ENCODE measurements at places on chromosomes 6 and 20. TPM values are rescaled to one million over a fixed set of nuclear protein-coding genes. Genes with fewer than 3 reads are reported as not detected.
A peak's percentile ranks its signal among the peaks of the same experiment; 100 is the strongest.

Gene PNLDC1
- total RNA-seq, result 0.27 TPM

Gene ZNF334
- total RNA-seq, result 4.7 TPM

Gene RIN2
- total RNA-seq, result 101 TPM

Gene PACRG
- total RNA-seq, result 5.5 TPM

Gene FAM209A
- total RNA-seq, result 0.71 TPM

Gene LHFPL5
- total RNA-seq, result not detected

Gene MOCS1
- total RNA-seq, result 22.9 TPM

Gene NRSN1
- not detected for total RNA-seq

- H3K27me3 ChIP-seq, result no peaks in the 10 kb centered on the region
- H3K36me3 ChIP-seq, result no peaks in the 10 kb centered on the region
- H3K4me1 ChIP-seq, result no peaks in the 10 kb centered on the region
- DNase-seq, result no peak
These were observed 738.6 kb upstream of the ADGRB3 start for GRCh38 chr6:67896476-67896875.

GRCh38 chr6:124684621-124685020 lies 277.6 kb upstream of the RNF217 start:
- no peaks in the 10 kb centered on the region for H3K36me3 ChIP-seq
- no peak for DNase-seq
- no peaks in the 10 kb centered on the region for H3K27me3 ChIP-seq
- no peak overlapping the region for H3K27ac ChIP-seq
- no peak overlapping the region for H3K4me3 ChIP-seq

DNA sequence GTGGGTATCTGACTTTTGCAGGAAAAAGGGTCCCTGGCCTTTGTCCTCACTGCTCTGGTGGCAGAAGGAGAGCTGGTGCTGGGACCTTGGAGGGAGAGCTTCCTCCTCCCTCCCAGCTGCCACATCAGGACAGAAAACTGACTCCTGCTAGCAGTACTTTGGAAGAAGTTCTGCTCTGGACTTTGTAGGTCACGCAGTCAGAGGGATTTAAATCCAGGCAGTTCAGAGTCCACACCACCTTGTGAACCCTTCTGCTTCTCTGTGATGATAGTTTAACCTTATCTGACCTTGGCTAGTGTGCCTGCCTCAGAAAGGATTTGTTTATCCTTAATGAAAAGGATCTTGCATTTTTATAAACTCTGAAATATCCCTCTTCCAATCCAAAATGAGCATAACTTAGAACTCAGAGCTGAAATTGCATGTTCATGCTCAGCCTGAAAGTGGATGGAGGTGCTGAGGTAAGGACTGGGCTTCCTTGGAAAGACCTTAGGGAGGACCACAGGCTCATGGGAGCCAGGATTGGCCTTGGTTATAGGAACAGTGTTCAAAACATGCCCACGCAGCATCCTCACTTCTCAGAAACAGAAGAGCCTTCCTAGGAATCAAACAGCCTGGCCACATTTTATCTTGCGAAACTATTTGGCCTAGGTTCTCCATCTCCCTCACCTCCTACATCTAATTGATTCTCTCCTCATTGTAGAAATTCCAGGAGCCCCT lies 123.9 kb upstream of the SASH1 start:
- no peaks in the 10 kb centered on the region for H3K27me3 ChIP-seq
- no peak overlapping the region for H3K4me3 ChIP-seq
- peaks cover 12% of the 10 kb centered on the region for H3K4me1 ChIP-seq
- peak overlapping the region; percentile 49 for H3K27ac ChIP-seq
- no peak for DNase-seq
- no peaks in the 10 kb centered on the region for H3K36me3 ChIP-seq

DNA sequence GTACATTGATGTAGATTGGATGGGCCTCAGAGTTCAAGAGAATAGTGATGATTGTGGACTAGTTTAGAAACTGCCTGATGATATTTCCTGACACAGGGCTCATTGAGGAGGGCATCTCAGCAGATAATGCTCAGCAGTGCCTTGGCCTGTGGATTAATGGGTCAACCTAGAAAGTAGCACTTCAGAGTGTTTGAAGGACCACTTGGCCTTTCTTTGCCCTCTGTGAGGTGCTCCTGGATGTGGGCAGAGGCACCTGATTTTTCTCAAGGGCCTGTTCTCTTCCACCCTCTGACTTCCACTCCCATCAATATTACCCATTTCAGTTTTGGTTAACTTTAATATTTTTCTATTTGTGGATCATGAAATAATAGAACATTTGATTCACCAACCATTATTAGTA lies 270.6 kb upstream of the BMP2 start:
- H3K4me3 ChIP-seq, result no peak overlapping the region
- DNase-seq, result no peak
- no peaks in the 10 kb centered on the region for H3K4me1 ChIP-seq
- H3K27me3 ChIP-seq, result no peaks in the 10 kb centered on the region
- no peaks in the 10 kb centered on the region for H3K36me3 ChIP-seq

- no peaks in the 10 kb centered on the region for H3K27me3 ChIP-seq
- no peak overlapping the region for H3K4me3 ChIP-seq
- no peak for DNase-seq
These were observed 80.2 kb downstream of the PLCB4 start for GRCh38 chr20:9149087-9149486.

GRCh38 chr6:136720045-136720770 lies 72.1 kb downstream of the MAP3K5 start:
- H3K27ac ChIP-seq, result no peak overlapping the region
- H3K36me3 ChIP-seq, result no peaks in the 10 kb centered on the region
- H3K4me1 ChIP-seq, result peaks cover 38% of the 10 kb centered on the region
- H3K4me3 ChIP-seq, result no peak overlapping the region
- DNase-seq, result no peak

GRCh38 chr6:118895261-118895560 lies 1.3 kb downstream of the ASF1A start:
- peak overlapping the region; percentile 95 for H3K4me3 ChIP-seq
- no peak for DNase-seq
- H3K36me3 ChIP-seq, result no peaks in the 10 kb centered on the region
- peak overlapping the region; percentile 97 for H3K27ac ChIP-seq
- peaks cover 70% of the 10 kb centered on the region for H3K4me1 ChIP-seq

DNA sequence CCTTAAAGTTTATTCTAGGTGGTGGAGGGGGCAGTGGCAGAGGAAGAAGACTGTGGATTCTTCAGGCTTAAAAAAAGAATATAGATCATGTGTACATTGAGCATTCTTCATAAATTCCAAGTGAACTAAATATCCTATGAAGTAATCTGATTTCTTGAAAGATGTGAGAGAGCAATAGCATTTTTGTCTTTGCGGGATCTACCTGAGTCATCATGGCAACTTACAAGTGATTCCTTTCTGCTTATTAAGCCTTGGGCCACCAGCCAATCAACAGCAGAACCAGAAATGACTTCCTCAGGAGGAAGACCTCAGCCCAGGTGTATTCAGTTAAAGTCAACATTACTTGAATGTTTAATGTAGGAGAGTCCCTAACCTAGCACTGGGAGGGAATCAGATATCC lies 756.9 kb downstream of the TFAP2A start:
- H3K4me3 ChIP-seq, result no peak overlapping the region
- DNase-seq, result no peak
- no peak overlapping the region for H3K27ac ChIP-seq
- H3K36me3 ChIP-seq, result no peaks in the 10 kb centered on the region

- no peak overlapping the region for H3K4me3 ChIP-seq
- no peaks in the 10 kb centered on the region for H3K36me3 ChIP-seq
- no peak for DNase-seq
- no peak overlapping the region for H3K27ac ChIP-seq
- no peaks in the 10 kb centered on the region for H3K4me1 ChIP-seq
These were observed 80.4 kb upstream of the PDE10A start for GRCh38 chr6:165743366-165743898.

DNA sequence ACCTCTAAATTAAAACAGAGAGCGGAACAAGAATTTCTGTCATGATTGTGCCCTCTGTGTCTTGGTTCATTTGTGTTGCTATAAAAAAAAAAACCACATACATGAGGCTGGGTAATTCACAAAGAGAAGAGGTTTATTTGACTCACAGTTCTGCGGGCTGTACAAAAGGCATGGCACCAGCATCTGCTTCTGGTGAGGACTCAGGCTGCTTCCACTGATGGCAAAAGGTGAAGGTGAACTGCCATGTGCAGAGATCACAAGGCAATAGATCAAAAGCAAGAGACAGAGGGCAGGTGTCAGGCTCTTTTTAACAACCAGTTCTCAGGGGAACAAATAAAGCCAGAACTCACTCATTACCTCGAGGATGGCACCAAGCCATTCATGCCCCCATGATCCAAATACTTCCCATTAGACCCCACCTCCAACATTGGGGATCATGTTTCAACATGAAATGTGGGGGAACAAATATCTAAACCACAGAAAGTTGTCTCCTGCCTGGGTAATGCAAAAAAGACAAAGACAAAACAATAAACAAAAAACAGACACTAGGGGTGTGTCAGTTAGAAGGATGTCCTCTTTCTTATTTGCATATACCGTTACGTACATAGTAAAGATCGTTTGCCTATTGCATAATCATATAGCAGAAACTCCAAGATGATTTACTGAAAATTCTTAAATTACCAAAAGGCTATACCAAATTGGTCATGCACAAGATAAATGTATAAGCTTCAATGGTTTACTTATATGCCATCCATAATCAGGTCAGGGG lies 17.0 kb downstream of the SERPINB9 start:
- H3K27ac ChIP-seq, result no peak overlapping the region
- no peaks in the 10 kb centered on the region for H3K27me3 ChIP-seq
- H3K4me1 ChIP-seq, result peaks cover 5% of the 10 kb centered on the region

GRCh38 chr6:137926207-137926731 lies 59.2 kb downstream of the TNFAIP3 start:
- no peaks in the 10 kb centered on the region for H3K36me3 ChIP-seq
- H3K4me1 ChIP-seq, result peaks cover 30% of the 10 kb centered on the region
- no peak for DNase-seq

- no peaks in the 10 kb centered on the region for H3K4me1 ChIP-seq
- no peaks in the 10 kb centered on the region for H3K27me3 ChIP-seq
- H3K36me3 ChIP-seq, result no peaks in the 10 kb centered on the region
- H3K27ac ChIP-seq, result no peak overlapping the region
- DNase-seq, result no peak
- no peak overlapping the region for H3K4me3 ChIP-seq
These were observed 88.3 kb upstream of the SLC22A23 start for GRCh38 chr6:3545156-3545555.

DNA sequence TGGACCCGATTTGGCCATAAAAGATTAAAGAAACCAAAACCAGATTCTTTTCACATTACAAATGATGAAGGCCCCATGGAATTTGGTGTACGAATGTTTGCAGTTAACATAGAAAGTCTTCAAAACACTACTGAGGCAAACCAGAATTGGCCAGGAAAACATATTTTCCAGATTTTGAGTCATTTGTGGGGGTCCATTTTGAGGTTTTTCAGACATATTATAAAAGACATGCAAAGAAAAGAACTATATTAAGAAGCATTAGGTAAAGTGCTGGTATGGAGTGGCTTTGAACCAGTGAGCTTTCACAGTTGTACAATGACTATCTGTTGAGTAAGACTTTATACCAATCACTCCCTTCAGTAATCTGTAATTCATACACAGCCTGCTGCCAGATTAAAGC lies 168.9 kb upstream of the COL21A1 start:
- H3K4me1 ChIP-seq, result no peaks in the 10 kb centered on the region
- no peak overlapping the region for H3K27ac ChIP-seq
- no peaks in the 10 kb centered on the region for H3K36me3 ChIP-seq

DNA sequence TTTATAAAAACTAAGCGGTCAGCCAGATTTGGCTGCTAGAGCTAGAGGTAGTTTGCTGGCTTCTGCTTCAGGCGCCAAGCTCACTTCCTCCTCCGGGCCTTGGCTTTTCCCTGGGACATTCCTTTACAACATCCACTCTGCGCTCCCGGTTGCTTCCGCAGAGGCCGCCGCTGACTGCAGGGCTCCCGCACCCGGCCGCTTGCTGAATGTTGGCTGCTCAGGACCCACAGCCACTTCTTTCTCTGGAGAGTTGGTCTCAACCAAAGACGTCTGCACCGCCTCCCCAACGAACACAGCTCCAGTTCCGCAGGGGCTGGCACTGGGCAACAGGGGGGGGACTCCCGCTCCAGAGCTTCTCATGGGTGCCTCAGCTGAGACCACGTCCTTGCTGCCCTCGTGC lies 282.8 kb downstream of the TFAP2C start:
- no peaks in the 10 kb centered on the region for H3K4me1 ChIP-seq
- H3K27me3 ChIP-seq, result peaks cover 19% of the 10 kb centered on the region
- H3K27ac ChIP-seq, result no peak overlapping the region
- no peak for DNase-seq
- H3K4me3 ChIP-seq, result no peak overlapping the region

GRCh38 chr20:31695849-31696804 lies 26.5 kb downstream of the BCL2L1 start:
- no peaks in the 10 kb centered on the region for H3K27me3 ChIP-seq
- H3K27ac ChIP-seq, result peak overlapping the region; percentile 69
- no peak overlapping the region for H3K4me3 ChIP-seq

DNA sequence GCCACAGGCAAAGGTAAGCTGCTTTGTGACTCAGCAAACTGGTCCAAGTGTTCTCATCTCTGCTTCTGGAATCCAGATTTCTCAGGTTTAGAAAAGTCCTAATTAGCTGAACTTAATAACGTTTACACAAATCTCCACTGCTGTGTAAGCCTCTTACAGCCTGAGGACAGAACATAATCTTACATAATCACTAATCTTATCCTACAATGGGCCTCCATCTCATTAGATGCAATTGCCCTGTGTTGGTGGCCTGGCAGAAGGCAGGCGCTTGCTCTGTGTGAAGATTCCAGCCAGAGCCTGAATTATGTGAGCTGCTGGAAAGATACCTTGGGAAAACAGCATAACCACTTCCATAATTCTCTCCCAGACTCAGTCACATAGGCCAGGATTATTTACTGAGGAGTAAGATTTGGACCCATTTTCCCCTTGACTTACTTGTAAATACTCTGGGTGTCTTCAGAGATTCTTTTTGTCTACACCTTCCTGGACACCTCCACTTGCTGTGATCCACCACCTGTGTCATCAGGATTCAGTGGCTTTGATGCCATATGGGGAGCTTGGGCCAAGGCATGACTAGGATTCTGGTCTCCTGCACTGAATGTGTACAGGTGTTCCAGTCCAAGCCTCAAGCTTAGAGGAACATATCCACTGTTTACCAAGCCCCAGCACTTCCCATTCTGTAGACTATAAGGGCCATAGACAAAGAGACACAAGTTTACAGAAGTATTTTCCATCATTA lies 104.4 kb downstream of the C6orf118 start:
- no peak overlapping the region for H3K4me3 ChIP-seq
- no peaks in the 10 kb centered on the region for H3K27me3 ChIP-seq
- no peak for DNase-seq
- H3K36me3 ChIP-seq, result no peaks in the 10 kb centered on the region
- no peak overlapping the region for H3K27ac ChIP-seq

GRCh38 chr20:46833360-46833759 lies 61.3 kb upstream of the EYA2 start:
- no peaks in the 10 kb centered on the region for H3K36me3 ChIP-seq
- H3K4me1 ChIP-seq, result no peaks in the 10 kb centered on the region
- H3K27me3 ChIP-seq, result peaks cover 7% of the 10 kb centered on the region
- H3K27ac ChIP-seq, result no peak overlapping the region

Data from lower lobe of right lung (tissue), 2 donors.